ENCODE measurements at places on chromosomes 16 and 17. TPM values are rescaled to one million over a fixed set of nuclear protein-coding genes. Genes with fewer than 3 reads are reported as not detected.

- DNase-seq = no peak
These were observed at the start of gene DBNDD1 for GRCh38 chr16:90018652-90019542. DBNDD1 (minus strand) TSS chr16:90019456; CDS start chr16:90019341, 115 bp downstream.

GRCh38 chr17:12667299-12667958 lies 1.7 kb downstream of the MYOCD start:
- no peak for DNase-seq

DNA sequence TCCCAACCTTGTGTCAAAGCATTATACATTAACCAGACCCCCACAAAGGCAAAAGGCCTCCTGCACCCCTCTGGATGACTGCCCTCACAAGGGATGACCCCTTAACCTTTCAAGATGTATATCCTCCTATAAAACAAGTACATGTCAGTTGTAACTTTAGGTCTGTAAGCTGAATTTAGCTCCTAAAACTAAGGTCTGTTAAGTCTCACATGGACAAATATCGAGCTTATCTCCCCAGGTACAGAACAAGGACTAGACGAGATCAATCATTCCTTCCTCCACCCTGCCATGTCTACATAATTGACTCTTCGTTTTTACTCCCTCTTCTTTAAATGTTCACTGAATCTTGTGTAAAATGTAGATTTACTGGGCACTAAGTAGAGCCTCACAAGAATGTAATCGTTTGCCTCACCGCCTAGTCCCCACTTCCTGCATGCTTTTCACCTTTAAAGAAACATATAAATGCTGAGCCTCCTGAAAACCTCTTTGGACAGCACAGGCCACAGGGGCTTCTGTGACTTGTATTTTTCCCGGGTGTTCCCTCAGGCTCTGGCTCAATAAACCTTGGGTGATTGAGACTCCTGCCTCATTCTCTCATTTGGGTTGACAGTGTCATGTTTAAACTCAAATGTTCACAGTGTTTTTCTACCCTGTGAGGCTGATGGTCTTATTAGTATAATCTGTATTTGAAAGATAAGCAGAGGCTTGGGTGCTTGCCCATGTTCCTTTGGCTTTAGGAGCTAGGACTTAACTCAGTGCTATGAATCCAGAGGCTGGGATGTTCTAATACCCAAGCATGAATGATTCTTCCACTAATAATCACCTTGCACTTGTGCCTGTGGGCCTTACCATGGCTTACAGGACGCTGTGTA lies 37.6 kb downstream of the MMD start:
- DNase-seq = no peak

The SLC9A5 gene
- 6.4 TPM for total RNA-seq

GRCh38 chr16:75687361-75687760 lies 10.6 kb upstream of the CPHXL2 start:
- DNase-seq = no peak

GRCh38 chr17:81923302-81924260 lies 4.0 kb downstream of the MAFG start:
- no peak for DNase-seq
